ENCODE measurements at places on chromosomes 11 and 22.

DNA sequence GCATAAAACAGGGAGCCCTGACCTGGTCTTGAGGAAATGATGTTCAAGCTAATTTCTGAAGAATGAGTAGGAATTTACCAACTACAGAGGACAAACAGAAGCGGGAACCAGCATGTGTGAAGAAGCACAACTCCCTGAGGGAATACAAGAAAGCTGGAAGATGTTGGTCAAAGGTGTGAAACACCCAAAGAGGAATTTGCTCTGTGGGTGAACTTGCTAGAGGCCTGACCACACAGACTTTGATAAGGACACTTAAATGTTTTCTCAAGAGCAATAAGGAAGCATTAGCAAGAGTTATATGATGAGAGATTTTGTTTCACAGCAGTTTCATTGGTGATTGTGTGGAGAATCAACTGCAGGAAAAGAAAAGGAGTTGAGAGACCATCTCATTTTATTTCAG lies 17.6 kb downstream of the SLC5A12 start:
- DNase-seq: no peak

DNA sequence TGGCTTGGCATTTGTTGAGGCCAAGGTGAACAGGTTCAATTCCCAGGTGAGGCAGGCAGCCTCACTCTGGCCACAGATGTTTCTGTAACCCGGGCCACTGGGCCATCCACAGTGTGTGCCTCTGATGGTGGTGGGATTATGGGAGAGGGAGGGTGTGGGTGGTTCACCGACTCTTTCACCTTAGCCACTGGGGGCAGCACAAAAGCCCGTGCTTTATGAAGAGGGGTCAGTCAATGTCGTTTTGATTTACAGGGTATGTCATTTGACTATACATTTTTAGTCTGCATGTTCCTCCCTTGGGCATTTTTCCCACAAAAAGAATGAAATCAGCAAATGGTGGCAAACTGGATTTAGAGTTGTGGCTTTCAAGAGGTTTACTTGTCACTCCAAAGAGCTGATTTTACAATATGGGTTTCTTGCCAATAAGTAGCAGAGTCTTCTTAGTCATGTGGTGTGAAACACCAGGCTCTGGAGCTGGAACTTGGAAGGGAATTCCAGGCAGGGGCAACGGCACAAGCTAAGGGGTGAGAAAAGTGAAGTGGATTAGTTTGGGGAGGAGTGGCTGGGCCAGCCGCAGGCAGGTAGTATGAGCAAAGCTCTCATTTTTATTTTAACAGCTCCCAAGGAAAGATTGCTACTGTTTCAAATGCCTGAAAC lies 217.8 kb upstream of the ZBED5 start:
- DNase-seq: no peak

- DNase-seq: no peak
Observed at GRCh38 chr22:22181341-22181850, 63.2 kb upstream of the VPREB1 start.

DNA sequence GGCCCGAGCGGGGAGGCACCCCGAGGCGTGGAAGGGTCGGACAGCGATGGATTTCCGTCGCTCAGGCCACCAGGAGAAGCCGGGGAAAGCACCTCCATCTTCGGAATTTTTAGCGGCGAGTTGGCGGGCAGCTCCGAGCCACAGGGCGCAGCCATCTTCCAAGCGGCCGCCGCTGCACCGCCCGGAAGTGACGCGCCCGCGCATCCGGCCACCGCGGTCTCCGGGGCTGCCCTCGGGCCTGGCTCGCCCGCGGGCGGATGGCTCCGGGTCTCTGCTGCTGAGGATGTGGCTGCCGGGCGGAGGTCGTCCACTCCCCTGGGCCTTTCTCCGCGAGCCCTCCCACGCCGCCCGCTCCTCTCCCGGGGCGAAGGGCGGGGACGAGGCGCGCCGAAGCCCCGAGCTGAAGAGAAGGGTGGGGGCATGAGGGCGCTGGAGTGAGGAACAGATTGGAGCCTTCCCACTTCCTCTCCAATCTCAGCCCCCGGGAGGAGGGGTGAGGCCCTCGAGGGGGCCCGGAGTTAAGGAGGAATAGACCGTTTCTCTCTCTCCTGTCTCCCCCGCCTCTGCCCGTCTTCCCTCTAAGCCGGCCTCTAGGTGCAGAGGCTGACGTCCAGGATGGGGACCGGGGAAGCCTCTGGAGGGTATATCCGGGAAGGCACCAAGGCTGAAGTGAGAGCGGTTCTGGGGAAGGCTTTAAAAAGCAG lies at the start of gene MSANTD2:
Gene MSANTD2 (minus strand): TSS at position 181 of the 704 bp plus-strand sequence. CDS start 26 bp downstream, at position 155.
- no peak for DNase-seq

GRCh38 chr22:32733196-32733768 lies 68.2 kb upstream of the TIMP3 start:
- no peak for DNase-seq

DNA sequence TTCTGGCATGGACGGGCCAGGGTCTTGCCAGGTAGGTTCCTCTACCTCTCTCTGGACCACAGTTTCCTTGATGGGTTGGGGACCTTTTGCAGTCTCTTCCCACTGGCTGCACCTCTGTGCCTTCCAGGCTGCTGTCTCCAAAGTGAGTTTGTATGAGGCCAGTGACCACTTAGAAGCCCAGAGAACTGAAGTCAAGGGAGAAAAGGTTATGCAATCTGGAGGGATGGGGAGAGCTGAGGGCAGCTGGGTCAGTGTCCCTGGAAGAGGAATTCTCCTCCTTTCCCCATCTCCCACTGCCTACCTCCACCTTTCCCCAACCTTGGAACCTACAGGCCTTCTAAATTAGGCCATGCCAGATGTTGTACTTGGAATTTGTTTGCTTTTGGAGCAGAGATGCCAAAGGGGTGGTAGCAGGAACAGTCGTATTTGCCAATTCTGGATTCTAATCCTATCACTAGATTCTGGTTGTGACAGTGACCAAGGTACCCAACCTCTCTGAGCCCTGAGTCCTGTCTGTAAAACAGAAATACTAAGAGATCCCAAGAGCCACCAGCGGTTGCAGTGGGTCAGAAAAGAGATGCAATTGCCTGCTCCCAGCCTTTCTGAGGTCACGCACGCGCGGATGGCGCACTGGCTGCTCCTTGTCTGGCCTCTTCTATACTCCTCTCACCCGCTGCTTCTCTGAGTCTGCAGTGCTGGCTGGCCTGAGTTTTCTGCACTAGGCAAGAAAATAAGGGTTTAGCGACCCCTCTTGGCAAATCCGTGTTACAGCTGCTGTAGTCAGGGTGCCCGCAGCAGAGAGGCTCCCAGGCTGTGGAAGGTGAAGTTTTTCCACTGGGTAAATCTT lies 10.7 kb upstream of the ACCSL start:
- DNase-seq: peak; percentile 2

GRCh38 chr22:23431337-23432072 lies 148.6 kb downstream of the IGLL1 start:
- DNase-seq: no peak

DNA sequence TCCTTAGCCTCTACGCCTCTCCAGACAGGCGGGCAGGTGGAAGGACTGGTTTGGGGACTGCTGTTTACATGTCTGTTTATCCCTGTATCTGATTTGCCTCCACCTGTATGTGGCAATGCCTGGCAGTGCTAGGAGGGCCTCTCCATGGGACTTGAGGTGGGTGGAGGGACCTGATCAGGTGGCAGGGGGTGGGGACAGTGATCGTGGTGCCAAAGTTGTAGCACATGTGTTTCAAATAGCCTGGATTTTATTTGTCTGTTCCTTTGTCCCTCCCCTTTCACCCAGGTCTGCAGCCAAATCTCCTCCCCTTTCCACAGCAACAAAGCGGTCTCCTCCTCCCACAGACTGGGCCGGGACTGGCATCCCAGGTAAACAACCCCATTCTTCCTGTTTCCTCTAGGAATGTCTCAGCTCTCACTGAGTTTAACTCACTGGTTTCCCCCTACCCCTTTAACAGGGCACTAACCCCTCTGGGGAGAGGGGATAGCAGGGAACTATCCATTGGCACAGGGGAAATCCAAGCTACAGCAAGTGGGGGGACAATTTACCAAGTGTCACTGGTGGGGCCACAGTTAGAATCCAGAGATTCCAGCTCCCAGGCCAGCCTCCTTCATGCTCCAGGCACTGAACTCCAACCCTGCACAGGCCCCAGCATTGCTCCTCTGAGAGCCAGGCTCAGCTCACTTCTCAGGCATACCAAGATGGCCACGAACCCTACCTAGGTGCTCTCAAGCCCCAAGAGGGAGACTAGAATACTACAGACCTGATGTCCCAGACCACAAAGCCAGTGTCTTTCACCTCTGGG lies 22.9 kb upstream of the TLCD5 start:
- DNase-seq: no peak

DNA sequence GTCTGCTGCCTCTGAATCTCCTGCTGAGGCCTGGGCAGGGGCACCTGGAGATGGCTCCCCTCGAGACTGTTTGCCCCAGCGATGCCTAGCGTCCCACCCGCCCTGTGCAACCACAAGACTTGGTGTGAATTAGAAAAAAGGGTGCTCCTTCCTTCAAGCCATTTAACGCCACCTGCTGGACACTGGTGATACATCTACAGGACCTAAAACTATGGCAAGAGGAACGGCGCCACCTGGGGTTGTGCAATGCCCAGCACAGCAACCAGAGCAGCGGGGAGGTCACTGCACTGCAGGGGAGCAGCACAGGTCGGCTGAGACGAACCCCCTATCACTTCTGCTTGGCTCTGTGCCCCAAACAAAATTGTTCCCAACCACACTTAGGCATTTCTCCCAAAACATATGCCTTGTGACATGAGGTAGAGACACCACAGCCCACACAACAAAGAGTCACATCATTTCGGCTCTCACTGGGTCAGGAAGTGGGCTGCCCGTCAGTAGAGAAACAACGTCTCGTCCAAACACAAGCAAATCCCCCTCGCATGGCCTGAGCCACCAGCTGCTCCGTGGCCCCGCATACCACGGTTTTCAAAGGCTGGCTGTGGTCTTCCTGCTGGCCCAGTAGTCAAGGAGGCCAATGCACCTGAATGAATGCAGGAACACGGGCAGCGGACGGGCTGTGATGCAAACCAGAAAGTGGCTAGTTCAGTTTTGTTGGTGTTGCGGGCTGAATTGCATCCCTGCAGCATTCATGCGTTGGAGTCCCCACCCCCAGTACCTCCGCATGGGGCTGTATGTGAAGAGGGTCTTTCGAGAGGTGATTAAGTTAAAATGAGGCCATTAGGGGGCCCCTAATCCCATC lies 171.9 kb downstream of the SHANK2 start:
- DNase-seq: peak; percentile 34

GRCh38 chr11:33454264-33454663 lies 197.1 kb downstream of the HIPK3 start:
- DNase-seq: no peak

- DNase-seq: no peak
Observed at GRCh38 chr11:103494491-103494890, 385.3 kb downstream of the DYNC2H1 start.

DNA sequence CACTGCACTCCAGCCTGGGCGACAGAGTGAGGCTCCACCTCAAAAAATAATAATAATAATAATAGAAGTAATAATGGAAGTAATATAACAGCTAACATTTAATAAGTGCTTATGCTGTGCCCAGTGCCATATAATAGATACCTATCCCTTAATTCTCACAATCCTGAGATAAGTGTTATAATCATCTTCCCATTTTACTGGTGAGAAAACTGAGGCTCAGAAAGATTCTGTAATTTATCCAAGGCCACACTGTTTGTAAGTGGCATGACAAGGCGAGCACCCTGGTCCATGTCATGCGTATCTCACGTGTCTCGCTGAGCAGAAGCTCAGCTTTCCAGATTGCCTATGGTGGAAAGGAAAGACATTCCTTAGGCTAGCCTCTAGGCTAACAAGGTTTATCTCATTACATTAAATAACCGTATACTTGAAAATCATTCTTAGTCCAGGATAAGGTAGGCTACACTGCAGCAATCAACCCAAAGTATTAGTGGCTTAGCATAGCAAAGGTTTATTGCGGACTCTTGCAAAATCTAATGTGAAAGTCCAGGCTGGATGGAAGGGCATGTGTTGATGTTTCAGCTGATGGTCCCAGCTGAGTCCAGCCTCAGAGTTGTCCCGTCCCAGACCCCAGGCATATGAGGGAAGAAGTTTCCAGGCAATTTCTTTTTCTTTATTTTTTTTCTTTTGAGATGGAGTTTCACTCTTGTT lies 15.0 kb upstream of the LDLRAD3 start:
- no peak for DNase-seq

Data from GM12864 (cell line).